ENCODE measurements at places on chromosomes 2 and 18.

DNA sequence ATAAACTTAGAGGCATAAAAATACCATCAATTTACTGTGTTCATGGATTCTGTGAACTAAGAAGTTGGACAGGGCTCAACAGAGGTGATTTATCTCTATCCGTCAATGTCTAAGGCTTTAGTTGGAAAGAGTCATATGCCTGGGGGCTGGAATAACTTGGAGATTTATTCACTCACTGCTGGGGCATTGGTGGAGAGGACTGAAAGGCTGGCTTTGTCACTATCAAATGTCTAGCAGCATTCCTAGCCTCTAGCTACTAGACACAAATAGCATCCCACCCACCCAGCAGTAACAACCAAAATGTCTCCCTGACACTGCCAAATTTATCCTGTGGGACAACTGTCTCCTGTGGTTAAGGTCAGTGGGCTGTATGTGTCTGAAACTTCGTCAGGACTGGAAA lies 71.0 kb downstream of the EVA1A start:
- DNase-seq, result no peak

DNA sequence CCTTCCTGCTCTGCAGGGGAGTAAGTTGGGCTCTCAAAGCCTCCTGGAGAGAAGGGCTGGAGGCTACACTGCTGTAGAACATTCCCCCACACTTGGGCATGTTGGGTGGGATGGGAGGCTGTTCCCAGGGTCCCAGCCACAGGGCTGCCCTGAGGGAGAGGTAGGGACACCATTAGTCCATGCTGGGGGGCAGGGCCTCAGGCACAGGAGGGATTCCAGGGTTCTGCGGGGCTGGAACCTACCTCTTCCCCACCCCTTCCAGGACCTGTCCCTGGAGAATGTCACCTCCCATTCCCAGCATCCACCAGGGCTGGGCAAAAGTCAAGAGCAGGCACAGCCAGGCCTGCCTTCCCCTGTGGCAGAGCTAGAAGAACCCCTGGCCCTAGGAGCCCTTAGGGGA lies 6.9 kb upstream of the ADRA2B start:
- DNase-seq, result no peak

DNA sequence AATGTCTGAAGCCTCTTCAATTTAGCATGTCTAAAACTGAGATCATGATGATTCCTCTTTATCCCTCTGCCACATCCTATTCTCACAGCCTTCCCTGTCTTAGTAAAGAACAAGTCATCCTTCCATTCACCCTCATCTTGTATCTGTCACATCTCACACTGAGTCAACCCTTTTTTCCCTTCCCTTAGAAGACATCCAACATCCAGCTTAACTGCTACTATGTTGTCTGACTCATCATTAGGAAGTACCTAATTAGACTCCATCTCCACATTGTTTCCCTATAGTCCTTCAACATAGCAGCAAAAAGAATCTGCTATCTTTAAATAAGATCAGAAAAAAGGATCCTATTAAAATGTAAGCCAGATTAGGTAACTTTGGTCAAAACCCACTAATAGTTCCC lies 85.2 kb upstream of the GRB14 start:
- peak; percentile 72 for DNase-seq

DNA sequence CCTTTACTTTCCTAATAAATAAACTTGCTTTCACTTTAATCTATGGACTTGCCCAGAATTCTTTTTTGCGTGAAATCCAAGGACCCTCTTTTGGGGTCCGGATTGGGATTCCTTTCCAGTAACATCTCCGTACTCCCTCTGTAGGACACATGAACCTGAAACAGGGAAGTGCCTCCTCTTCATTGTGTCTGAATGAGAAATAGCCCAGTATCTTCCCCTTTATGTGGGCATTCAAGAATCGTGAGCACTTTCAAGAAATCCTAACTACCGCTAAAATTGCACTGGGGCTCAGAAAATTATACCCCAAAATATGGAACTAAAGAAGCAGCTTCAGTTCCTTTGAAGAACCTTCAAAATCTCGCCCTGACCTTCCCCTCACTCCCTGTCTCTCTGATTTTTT lies 7.8 kb upstream of the POMC start:
- DNase-seq, result no peak

DNA sequence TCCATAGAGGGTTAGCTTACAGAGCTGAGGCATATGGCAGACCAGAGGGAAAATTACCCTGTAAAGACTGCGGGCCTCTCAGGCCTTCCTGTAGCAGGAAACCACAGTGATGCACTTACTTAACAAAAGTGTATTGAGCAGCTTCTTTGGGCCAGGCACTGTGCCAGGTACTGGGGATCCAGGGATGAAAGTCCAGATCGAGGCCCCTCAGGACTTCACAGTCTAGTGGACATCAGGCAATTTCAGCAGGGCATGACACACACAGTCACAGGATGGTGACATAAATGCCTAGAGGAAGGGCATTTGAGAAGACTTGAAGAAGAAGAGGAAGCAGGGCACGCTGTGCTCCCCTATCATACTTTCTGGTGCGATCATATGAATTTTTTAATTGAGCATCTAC lies 71.7 kb downstream of the MARCO start:
- DNase-seq, result no peak

- DNase-seq, result no peak
These were observed 268.3 kb downstream of the FBXO15 start for GRCh38 chr18:73879328-73879727.

GRCh38 chr2:58039170-58039611 lies 7.4 kb upstream of the VRK2 start:
- DNase-seq, result peak; percentile 31
